Activated CD4-positive, CD25-positive, alpha-beta regulatory T cell treated with anti-CD3 and anti-CD28 coated beads, Interleukin-2, amount 50 U/mL, for 72 hours (primary cell): ENCODE measurements at places on chromosomes 2 and 18.

- DNase-seq, result no peak
Measured at GRCh38 chr18:77087393-77088141, 45.0 kb downstream of the MBP start.

GRCh38 chr2:231218366-231218765 lies 19.9 kb downstream of the ARMC9 start:
- no peak for DNase-seq

DNA sequence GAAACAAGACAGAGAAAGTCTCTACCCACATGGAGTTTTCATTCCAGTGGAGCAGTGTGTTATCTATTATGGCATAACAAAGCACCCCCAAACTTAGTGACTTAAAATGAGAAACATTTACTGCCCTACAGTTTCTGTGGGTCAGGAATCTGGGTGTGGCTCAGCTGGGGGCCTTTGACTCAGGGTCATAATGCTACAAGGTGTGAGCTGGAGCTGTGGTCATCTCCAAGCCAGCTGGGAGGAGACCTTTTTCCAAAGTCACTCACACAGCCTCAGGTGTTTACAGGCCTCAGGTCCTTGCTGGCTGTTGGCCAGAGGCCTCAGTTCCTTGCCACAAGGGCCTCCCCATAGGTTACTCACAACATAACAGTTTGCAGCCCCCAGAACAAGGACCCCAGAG lies 169.2 kb downstream of the ETAA1 start:
- DNase-seq, result no peak

DNA sequence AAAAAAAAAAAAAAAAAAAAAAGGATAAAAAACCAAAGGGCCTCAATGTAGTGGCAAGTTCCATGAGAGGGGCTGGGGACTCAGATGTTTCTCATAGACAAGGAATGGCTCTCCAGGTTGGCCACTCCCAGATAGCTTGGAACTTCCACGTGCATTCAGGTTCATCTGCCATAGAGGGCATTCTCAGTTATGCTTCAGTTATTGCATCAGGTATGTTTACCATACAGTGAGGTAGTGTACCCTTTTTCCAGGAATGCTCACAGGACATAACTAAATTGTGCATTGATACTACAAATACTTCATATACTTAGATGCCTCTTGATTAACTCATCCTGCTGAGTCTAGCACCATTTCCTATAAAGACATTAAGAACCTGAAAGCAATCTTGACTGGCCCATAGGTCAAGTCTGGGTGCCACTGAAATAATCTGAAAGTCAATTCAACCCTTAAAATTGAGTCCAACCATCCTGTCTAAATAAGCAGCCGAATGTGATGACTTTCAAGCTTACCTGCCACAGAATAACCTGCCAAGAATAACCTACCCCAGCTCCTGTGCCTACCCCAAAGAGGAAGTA lies 14.6 kb upstream of the KLHL23 start:
- DNase-seq, result no peak

DNA sequence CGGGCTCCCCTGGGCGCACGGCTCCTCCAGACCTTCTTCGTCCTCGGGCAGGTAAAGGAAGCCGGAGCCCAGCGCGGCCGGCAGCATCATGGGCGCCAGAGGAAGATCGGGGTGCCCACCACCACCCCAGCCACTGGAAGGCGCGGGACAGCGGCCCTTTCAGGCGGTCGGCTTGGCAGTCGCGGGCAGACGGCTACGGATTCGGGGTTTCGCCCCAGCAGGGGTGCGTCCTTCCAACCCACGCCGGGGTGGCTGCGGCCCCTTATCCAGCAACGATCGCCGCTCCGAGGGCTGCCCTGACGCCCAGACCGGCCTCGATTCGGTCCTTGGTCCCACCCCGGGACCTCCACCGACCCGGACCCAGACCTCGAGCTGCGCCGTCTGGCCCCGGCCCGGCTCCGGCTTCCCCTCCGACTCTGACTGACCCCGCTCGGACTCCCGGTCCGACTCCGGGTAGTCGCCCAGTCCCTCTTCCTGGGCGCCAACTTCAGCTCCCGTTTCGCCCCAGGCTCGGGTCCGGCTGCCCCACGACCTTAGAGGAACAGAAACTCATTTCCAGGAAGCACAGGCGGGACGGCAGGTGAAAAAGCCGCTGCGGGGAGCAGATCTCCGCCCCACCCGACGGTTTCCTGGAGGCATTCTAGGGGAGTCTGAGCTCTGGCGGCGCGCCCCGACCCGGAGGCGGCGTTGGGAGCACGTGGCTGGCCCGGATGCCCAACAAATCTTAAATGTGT lies 30.2 kb upstream of the SSB start:
- DNase-seq, result peak; percentile 36

- peak; percentile 47 for DNase-seq
Measured at GRCh38 chr2:101419096-101419663, 31.9 kb upstream of the CREG2 start.

GRCh38 chr2:207674826-207675225 lies 36.6 kb upstream of the CCNYL1 start:
- DNase-seq, result no peak

GRCh38 chr2:64629329-64629781 lies 24.4 kb downstream of the SERTAD2 start:
- DNase-seq, result no peak
